ENCODE measurements at places on chromosomes 7 and 10.

DNA sequence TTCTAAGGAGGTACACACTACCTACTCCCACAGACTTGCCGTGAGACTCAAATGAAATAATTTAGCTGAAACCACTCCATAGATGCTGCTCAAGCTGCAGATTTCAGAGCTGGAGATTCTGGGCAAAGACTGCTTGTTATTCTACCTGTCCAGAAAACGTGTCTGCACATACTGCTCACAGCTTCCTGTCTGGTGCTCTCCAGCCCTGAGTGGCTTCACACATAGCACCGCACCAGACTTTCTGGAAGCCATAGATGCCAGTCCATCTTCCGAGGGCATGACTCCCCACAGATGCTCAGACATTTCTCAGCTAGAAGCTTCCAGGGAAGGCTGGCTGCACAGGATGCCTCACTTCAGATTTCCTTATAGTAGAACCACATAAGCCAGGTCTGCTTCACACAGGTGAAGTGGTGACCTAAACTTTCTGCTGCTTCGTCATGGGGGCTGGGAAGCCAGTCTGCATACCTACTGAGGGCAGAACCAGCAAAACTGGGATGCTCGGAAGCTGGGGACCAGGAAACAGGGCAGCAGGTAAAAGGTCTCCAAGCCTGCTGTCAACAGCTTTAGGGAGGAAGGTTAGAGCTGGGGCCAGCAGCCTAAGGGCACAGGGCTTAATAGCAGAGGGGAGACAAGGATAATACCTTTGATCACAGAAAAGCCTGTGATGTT is 18.2 kb downstream of the CCDC6 start:
- DNase-seq = no peak

- DNase-seq = no peak
These were observed 55.1 kb upstream of the PPIF start for GRCh38 chr10:79292026-79292766.

GRCh38 chr10:48282829-48283228 is 8.3 kb upstream of the FRMPD2 start:
- DNase-seq = no peak

DNA sequence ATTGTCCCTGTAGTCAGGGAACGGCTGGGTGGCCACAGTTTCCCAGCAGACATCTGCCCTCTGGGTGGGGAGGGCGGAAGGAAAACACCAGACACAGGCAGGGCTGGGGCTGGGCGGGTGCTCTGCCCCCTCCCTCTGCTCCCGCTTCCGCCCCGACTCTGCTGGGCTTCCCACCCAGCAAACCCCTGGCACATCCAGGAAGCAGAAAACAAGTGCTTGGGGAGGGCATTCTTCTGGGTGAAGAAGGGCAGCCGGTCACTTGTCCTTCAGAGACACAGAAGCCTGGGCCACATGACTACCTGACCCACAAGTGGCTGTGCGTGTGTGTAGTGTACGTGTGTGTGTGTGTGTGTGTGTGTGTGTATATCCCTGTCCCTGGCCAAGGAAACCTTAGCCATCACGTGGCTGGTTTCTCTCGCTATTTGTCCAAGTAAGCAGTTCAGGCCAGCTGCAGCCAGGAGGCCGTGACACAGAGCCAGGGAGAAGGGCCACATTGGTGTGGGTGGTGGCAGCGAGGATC is 77.9 kb downstream of the ZMIZ1 start:
- DNase-seq = no peak

DNA sequence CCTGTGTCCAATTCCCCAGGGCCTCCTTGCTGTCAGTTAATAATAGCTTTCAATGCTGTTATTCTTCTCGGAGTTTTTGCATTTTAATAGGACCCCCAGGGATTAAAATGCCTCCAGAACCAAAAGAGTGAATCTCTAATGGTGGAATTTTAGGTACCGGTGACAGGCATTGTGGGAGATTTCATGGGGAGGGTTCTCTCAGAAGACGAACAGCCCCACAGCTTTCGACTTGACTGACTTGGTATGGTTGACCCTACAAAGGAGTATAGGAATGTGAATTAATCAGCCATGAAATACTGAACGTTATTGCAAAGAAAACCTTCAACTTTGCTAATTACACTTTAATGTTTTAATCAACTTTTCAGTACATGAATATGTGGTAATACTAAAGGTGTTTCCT is 206.3 kb upstream of the FZD8 start:
- no peak for DNase-seq

DNA sequence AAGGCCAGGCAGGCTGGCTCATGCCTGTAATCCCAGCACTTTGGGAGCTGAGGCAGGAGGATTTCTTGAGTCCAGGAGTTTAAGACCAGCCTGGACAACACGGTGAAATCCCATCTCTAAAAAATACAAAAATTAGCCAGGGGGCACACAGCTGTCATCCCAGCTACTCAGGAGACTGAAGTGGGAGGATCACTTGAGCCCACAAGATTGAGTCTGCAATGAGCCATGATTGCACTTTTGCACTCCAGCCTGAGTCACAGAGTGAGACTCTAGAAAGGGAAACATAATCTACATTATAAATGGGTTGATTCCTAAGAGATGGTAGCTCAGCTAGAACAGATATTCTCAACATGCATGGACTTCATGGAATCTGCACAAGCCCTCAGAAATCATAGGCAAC is 6.3 kb upstream of the LIPF start:
- DNase-seq = no peak

DNA sequence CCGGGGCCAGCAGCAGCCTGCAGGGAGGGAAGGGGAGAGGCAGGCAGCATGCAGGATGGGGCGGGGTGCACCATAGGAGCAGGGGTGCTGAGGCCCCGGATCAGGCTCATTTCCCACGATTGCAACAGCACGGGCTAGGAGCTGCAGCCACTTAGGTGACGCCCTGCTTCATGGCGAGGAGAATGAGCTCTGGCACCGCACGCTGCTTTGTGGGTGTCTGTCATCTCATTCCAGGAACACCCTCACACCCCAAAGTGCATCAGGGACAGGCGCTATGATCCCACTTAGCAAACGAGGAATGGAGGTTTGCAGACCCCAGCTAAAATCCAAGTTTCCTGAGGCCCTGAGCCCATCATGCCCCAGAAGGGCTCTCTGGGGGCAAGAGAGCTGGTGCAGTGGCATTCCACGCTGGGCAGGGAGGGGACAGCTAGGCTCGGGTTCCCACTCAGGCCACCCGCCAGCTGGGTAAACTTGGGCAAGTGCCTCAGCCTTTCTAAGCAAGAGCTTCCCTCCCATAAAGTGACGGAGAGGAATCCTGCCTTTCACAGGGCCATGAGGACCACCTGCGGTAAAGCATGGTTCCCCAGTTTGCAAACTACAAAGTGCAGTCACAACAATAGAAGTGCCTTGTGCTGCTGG is 9.3 kb downstream of the KCNH2 start:
- DNase-seq = no peak

DNA sequence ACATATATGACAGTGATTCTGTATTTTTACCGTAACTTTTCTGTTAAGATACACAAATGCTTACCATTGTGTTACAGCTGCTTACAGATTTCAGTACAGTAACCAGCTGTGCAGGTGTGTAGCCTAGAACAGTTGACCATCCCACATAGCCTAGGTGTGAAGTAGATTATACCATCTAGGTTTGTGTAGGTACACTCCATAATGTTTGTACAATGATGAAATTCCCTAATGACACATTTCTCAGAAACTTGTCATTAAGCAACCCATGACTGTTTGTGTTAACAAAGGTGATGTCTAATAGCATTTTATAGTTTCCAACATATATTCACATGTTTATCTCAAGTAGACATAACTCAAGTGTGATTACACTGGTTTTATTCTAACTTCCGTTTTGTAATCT is 218.5 kb downstream of the PLXDC2 start:
- DNase-seq = no peak

GRCh38 chr10:129096065-129096984 is 370.7 kb upstream of the MGMT start:
- no peak for DNase-seq

DNA sequence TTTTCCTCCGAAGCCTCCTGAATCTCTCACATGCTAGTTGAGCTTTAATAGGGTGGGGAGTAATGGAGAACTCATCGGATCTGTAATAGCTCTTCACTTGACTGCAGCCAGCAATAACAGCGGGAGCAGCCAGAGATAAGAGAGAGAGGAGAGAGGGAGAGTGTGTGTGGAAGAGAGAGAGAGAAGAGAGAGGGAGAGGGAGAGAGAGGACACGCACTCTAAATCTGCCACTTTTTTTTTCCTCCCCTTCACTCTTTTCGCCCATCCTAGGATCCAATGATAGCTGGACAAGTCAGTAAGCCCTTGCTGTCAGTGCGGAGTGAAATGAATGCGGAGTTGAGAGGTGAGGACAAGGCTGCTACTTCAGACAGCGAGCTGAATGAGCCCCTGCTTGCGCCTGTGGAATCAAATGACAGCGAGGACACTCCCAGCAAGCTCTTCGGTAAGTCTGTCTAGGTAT is 107.9 kb downstream of the POU6F2 start:
- DNase-seq = peak; percentile 62

DNA sequence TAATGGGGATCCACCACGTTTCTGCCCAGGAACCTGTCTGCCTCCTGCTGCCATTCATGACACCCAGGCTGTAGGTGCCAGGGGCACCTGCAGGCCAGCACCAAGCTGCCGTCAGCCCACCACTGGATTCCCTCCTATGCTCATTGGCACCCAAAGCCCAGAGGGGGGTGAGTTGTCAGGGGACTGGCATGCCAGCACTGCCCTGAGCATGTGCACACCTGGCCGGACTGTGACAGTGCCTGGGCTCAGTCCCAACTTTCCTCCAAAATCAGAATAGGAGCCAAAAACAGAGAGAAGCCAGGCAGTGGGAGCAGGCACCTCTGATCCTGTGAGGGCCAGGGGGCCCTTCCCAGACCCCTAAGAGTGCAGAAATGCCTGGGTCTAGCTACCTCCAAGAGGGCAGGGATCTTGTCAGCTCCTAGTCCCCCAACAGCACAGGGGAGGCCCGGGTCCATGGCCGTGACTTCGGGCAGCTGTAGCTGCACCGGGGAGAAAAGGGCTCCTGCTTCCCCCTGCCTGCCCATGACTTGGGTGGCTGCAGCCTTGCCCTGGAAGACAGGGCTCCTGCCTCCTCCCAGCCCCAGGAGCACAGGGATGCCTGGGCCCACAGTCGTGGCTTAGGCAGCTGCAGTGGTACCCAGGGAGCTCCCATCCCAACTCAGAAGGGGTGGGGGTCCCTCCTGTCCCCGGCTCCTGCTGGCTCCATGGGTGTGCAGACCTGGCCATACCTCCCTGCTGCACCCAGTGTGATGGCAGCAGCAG is 249.8 kb upstream of the DKK1 start:
- DNase-seq = no peak

- no peak for DNase-seq
These were observed 233.1 kb downstream of the SEMA3E start for GRCh38 chr7:83415840-83416239.

DNA sequence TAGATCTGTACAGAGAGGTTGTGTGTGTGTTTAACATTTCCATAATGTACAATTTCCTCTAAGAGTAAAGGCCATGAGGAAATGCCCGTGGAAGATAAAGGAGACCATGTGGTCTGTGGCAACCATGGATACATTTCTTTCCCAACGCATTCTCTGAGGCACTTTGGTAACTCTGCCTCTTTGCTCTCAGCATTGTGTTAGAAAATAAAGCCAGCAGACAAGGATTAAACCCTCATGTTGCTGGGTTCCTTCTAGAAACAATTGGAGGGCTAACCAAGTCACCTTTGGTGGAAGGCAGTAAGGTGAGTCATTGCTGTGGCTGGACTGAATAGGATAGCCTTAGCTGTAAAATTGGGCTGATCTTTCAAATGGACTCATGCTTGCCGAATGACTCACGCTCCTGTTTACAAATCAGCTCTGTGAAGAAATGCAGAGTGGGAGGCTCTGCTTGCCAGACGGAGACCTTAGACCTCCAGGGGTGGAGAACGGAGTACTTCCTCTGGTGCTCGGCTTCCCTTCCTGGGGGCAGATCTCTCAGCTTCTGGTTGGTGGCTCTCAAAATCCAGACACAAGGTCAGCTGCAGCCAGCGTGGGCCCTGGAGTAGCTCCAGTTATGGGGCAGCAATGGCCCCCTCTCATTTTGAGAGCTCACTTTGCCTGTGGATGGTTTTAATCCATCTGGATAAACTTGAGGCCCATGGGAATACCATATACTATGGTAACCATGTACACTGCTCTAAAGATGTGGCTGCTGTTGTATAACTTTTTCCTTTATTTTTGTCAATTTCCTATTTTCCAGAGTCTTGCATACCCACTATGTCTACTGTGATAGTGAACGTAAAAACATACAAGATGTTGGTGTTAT is 137.3 kb downstream of the TCF7L2 start:
- no peak for DNase-seq

GRCh38 chr7:139844779-139845442 is 15.8 kb downstream of the TBXAS1 start:
- DNase-seq = no peak

- no peak for DNase-seq
These were observed 32.4 kb upstream of the LBX1 start for GRCh38 chr10:101261702-101262101.

Data from NCI-H1417 treated with DMSO at 0.1 percent for 48 hours (cell line).